Eye (tissue), 1 donor: ENCODE measurements at places on chromosomes 16 and 17.

DNA sequence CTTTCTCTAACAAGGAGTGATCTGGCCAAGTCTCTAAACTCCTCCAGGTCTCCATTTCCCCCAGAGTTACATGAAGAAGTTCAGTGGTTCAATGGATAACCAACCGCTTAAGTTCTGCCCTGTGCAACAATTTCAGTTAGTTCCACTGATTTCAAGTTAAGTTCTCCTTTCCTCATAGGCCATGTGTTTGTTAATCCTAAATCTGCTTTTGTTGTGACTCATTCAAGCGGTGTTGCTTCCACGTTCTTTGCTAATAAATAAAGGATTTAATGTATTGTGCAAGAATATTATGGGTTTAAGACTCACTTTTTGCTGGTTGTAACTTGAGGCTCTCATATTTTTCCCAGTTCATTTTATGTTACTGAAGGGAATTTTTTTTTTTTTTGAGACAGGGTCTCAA is 36.3 kb downstream of the GNA13 start:
- DNase-seq: no peak

DNA sequence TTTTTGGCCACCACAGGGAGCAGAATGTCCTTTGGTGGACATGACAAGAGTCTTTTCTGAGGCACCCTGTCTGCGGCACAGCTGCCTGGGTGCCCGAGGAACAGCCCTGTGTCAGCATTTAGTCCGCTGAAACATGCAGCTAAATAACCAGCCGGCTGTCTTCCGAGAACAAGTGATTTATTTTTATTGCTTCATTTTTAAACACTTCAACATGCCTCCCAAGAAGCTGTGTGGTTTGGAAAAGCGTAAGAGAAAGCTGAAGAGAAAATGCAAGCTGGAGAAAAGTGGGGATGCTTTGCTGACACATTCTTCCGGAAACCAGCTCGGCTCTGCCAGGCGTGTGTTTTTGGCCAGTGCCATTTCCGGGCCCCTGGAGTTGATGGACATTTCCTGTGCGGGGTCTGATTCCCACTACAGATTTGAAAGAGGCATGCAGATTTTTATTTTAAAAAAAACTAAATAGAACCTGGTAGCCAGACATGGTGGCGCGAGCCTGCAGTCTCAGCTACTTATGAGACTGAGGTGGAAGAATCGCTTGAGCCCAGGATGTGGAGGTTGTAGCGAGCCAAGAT is 94.7 kb downstream of the SEC14L1 start:
- no peak for DNase-seq

- peak; percentile 61 for DNase-seq
These were observed 8.5 kb downstream of the CCL18 start for GRCh38 chr17:36072431-36073121.

GRCh38 chr16:24045641-24046040 is 209.9 kb downstream of the PRKCB start:
- DNase-seq: peak; percentile 75

GRCh38 chr16:9115277-9115676 is 23.8 kb downstream of the HAPSTR1 start:
- no peak for DNase-seq

DNA sequence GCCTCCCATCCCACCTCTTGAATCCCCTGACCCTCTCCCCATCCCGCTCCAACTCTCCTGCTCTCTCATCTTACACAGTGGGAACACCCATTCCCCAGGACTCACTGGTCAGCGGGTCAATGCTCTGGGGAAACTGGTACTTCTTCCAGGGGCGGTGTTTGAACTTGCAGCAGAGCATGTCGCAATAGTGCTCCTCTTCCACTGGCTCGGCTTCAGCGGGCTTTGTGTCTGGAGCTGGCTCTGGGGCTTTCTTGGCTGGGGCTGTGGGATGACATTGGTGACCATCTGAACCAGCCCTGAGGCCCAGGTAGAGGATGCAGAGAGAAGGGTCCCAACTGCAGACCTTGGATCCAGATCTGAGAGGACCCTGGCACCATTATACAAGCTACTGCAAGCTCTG is 51.9 kb downstream of the CNGB1 start:
- no peak for DNase-seq

DNA sequence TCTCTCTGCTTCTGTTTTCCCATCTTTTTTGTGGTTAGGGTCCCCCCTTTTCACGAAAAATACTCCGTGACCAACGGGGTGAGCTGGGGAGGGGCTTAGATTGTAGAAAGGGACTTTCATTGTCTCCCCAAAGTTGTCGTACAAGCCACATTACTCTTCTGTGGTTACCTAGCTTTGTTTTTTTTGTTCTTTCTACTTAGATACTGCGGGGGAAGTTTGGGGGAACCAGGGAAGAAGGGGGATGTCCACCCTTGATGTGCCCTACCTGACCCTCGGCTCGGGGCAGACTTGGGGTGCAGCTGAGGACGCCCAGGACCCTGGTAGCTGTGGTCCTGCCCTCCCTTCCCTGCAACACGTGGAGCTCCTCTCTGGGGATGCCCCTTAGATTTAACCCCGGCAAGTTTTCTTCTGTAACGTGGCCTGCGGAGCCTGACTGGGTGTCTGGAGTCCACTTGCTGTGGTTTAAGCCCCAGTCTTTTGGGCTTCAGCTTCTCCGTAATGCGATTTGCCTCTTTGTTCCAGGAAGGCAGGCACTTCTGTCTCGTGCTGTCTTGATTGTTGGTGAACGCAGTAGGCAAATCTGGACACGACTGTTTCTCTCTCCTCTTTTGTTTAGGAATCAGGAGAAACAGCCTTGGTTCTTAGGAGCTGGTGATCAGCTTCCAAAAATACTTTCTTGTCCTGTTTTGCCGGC is 892 bp downstream of the ABCC1 start:
- DNase-seq: peak; percentile 66

DNA sequence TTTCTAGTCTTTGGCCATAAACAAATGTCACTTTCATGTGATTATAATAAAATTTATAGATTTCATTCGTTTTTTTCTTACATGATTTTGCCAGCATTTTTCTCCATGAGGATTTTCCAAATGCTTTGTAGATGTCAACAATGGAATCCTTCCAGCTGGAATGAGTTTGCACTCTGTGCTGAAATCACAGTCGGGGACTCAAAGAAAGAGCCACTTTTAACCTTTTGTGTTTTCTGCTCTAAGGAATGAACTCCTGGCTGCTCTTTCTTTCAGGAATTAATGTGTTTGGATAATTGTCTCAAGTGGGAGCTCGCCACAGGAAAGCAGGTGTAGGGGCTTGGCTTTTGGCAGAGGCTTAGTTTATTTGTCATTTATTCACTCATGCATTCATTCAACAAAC is 372.3 kb upstream of the SALL1 start:
- no peak for DNase-seq

DNA sequence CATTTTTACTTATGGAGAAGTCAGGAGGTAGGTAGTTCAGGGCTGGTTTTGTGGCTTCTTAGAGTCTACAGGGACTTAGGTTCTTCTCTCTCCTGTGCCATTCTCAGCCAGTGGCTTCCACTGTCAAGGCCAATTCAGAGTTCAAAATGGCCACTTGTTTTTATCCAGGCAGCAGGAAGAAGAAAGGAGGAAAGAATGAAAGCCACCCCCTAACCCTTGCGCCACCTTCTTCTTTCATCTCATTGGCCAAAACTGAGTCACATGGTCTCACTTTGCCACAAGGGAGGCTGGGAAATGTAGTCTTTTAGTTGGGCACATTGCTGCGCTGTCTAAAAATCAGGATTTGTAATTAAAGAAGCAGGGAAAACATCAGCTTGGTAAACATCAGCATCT is 60.8 kb upstream of the MED9 start:
- DNase-seq: peak; percentile 61

- DNase-seq: no peak
These were observed 7.2 kb downstream of the SLC47A1 start for GRCh38 chr17:19540706-19541370.

DNA sequence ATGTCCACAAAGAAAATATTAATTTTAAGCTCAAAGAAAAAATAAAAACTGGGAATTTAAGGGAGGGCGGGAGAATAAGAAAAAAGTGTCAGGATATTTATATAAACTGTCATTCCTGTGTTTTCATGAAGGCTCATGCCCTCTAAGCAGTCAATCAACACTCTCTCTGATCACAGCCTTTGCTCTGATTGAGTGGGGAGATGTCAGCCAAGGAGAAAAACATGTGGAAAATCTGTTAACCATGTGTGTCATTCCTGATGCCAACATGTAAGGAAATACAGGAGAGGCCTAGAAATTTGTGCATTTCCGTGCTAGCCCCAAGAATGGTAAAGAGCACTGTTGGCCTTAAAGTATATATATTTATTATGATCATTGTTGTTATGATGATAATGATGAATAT is 137.9 kb upstream of the IRX5 start:
- peak; percentile 39 for DNase-seq

GRCh38 chr17:81831957-81832607 is 1.0 kb downstream of the MCRIP1 start:
- peak; percentile 35 for DNase-seq

DNA sequence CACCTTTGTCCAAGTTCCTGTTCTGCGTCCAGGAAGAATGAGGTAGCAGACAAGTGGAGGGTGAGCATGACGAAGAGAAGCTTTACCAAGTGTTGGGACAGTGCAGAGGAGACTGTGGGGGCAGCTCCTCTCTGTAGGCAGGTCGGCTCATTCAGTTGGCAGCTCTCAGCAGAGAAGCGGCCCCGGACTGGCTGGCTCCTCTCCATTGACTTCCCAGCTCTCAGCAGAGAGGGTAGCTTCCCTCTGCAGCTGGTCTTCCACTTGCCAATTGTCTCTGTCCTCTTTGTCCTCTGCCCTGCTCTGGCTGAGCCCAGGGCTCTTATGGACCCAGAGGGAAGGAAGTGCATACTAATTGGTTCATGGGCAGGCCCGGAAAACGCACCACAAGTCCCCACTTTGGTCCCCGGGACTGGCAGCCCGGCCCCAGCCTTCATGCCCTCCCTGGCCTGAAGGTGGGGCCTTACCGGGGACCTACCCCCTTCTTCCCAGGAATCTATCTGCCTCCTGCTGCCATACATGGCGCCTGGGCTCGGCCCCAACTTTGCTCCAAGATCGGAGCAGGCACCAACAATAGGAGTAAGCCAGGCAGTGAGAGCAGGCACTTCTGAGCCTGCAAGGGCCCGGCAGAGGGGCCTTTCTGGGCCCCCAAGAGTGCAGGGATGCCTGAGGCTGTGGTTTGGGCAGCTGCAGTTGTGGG is 10.1 kb downstream of the KCTD5 start:
- peak; percentile 26 for DNase-seq

GRCh38 chr16:72739577-72739976 is 308.4 kb downstream of the ZFHX3 start:
- DNase-seq: no peak

GRCh38 chr16:85856079-85856478 is 42.9 kb upstream of the IRF8 start:
- no peak for DNase-seq

- no peak for DNase-seq
These were observed 4.1 kb downstream of the HGS start for GRCh38 chr17:81687770-81688541.

DNA sequence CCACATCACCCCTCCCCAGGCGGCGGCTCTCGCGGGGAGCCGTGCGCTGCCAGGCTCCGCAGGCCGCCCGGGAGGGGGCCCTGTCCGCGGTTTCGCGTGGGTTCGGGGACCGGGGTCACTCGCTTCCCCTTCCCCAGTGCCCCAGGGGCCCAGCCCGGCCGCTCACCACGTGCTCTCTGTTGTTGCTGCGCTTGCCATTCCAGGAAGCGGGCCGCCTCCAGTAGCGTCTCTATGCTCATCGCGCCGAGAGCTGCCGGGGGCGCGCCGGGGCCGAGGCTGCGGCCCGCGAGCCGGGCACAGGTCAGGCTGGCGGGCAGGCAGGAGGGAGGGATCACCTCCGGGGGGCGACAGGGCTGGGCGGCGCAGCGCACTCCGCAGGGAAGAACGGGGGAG is 390 bp downstream of the MNT start:
- peak; percentile 76 for DNase-seq

DNA sequence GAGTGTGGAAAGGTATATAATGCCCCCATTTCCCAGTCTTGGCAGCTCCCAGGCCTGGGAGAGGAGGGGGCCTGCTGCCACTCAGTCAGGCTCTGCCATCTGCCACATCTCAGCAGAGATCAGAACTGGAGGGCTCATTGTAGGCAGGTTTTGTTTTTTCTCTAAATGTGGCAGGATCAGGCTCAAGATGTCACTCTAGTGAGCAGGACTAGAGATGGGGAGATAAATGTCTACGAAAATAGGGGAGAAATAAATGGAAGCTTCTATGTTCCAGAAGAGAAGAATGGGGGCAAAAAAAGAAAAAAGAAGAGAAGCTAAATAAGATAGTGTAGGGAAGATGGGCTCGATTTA is 13.9 kb downstream of the NXPH3 start:
- DNase-seq: no peak

GRCh38 chr17:4167786-4168185 is 24.8 kb downstream of the CYB5D2 start:
- no peak for DNase-seq

- DNase-seq: no peak
These were observed 50.3 kb upstream of the CRHR1 start for GRCh38 chr17:45733781-45734180.

DNA sequence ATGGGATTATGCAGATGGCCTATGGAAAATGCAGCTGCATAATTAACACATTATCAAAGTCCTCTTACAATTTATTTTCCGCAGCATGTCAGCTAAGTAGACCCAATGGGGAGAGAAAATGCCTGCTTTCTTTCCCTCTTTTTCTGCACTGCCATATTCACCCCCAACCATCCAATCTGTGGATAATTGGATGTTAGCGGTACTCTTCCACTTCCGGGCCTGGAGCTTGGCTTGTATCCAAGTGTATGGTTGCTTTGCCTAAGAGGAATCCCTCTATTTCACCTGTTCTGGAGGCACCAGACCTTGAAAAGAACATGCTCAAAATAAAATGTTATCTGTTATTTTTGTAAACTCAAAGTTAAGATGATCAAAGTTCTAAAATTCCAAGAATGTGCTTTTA is 41.1 kb upstream of the CACNG3 start:
- no peak for DNase-seq

- no peak for DNase-seq
These were observed 9.7 kb downstream of the PHKB start for GRCh38 chr16:47470810-47471209.

GRCh38 chr16:31052114-31052513 is 18.8 kb downstream of the STX4 start:
- DNase-seq: no peak

- DNase-seq: peak; percentile 43
These were observed 218.6 kb upstream of the CDH8 start for GRCh38 chr16:62254847-62255246.

GRCh38 chr16:67170168-67170948 is at the start of gene NOL3:
NOL3 (plus strand) TSS chr16:67170538.
- DNase-seq: peak; percentile 79

- DNase-seq: no peak
These were observed 34.1 kb downstream of the FAM20A start for GRCh38 chr17:68567035-68567434.

GRCh38 chr16:35210681-35211433 is 1751.4 kb downstream of the TP53TG3F start:
- no peak for DNase-seq

GRCh38 chr17:4375039-4375748 is 8.7 kb upstream of the UBE2G1 start:
- no peak for DNase-seq

GRCh38 chr16:56373003-56373402 is 52.3 kb downstream of the AMFR start:
- DNase-seq: no peak
